GM04503 (cell line): ENCODE measurements at places on chromosomes 2 and 18.
A peak's percentile ranks its signal among the peaks of the same experiment; 100 is the strongest.

DNA sequence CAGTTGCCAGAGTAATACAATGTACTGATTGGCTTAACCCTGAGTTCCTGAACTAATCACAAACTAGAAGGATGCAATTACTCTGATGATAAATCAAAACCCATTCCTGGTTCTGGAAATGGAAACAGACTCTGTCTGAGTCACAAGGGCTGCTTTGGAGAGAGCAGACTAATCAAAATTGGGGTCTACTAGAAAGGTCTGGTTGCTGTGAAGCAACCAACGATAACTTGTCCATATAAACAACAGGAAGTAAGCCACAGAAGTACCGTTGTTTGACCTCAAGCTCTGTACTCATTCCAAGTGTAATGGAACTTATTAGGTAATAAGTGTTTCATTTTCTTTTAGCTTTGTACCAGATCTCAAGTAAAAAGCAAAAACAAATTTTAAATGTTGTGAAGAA lies 49.7 kb downstream of the RASGRP3 start:
- no peak for DNase-seq

GRCh38 chr2:151552287-151552686 lies 142.6 kb downstream of the RIF1 start:
- DNase-seq = no peak

- no peak for DNase-seq
Measured at GRCh38 chr2:168519534-168520308, 63.6 kb downstream of the CERS6 start.

DNA sequence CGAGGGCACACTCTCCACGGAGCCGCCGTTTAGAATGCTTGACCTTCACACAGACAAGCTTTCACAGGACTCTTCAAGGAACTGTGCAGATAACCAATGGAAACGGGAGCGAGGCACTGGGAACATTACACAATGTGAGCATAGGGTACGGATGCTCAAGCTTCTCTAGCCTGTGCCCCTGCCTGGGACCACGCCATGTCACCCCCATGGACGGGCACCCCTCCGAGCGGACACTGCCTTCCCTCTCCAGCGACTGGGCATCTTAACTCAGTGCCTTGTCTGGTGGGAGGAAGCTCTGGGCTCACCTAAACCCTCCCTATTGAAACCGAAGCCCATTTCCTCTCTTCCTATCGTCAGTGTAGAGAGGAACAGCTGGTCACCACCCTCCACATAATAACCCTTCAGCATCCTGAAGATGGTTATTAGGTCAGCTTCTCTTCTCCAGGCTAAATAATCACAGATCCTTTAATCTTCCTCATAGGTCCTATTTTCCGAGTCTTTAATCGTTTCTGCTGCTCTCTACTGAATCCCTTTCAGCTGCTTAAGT lies 626.7 kb downstream of the GALR1 start:
- DNase-seq = no peak

GRCh38 chr2:161836664-161837063 lies 212.4 kb downstream of the SLC4A10 start:
- no peak for DNase-seq

DNA sequence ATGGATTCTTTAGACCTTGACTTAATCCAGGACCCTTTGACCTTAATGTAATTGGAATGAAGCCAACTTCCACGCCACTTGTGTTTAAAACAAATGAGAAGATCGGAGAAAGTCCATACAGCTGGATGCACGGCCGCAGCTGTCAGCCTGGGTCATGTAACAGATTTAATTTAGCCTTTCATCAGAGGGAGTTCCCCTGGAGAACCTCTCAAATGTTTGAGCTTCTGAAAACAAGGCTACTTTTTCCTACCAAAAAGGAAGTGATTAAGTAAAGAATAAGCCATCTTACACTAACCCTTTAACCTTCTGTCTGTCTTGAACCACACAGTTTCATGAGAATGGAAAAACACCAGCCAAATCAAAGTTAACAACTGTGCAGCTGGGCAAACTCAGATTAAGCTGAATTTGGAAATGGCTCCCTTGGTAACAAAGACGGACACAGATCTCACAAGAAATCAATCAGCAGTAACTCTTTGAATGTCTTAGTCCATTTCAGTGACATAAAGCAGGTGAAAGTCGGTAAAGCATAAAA lies 103.6 kb downstream of the DOCK10 start:
- no peak for DNase-seq

GRCh38 chr2:16103614-16104314 lies 163.4 kb downstream of the MYCN start:
- no peak for DNase-seq

DNA sequence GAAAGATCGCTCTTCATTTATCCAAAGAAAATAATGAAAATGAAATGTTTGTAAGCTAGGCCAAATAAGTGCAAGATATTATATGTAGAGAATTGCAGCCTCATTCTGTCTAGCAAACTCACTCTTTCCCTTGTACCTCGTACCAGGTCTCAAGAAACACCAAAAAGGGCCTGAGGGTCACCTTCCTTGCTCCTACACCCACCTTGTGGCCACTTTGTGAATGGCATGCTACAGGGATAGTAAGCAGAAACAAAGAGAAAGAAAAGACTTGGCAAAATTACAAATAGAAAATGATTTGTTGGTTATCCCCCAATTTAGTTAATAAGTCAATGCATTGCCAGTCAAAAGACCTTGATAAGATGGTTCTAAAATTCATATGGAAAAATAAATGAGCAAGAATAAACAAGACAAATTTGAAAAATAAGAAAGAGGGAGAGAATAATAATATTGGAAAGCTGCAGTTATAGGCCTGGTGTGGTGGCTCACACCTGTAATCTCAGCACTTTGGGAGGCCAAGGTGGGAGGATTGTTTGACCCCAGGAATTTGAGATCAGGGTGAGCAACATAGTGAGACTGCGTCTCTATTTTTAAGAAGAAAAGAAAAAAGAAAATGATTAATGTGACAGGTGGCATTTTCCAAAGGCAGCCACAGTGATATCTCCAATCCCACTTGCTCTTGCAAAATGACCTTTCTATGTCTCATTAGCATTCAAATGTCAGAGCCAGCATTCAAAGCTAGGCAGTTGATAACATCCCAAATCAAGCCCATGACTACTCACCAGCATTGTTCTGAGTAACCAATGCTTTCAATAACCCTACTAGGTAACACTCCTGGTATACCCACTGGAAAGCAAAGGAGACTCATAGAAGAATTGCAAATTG lies 38.8 kb upstream of the BMP10 start:
- no peak for DNase-seq

DNA sequence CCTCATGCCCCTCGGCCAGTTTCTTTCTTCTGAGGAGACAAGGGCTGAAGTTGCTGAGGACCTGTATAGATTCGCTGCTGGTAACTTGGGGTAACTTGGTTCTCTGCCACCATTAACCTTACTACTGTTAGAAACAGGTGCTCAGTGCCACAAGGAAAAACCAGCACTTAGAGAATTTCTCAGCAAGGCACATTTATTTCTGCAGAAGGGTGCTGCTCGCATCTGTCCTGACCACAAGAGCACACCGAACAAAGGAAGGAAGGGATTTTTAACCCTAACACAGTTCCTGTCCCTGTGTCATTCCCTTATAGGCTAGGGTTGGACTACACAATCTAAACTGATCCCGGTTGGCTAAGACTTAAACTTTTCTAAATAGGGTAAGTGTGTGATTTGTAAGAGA lies 154.1 kb downstream of the SOCS6 start:
- DNase-seq = no peak

DNA sequence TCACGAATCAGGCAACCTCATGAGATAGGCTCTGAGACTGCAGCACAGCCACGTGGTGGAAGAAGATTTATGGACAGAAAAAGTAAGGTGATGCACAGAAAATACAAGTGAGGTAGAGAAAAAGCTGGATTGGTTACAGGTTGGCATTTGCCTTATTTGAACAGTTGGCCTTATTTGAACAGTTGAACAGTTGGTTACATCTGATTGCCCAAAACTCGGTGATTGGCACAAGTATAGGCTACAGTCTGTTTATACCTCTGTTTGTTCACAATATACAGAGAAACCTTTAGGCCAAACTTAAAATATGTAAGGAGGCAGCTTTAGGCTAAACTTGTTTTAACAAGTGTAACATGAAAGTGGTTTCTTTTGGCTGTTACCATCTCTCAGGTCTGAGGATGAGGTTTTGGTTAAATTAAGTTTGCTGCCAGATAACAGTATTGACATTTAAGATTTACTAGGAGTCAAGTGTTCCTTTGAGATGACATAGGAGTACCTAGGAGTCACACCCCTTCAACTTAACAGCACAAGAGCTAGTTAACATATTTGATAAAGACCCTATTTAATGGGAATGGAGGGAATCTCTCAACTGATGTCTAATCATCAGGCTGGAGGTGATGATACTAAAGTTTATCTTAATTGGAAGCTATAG lies 16.5 kb upstream of the GPR155 start:
- no peak for DNase-seq

DNA sequence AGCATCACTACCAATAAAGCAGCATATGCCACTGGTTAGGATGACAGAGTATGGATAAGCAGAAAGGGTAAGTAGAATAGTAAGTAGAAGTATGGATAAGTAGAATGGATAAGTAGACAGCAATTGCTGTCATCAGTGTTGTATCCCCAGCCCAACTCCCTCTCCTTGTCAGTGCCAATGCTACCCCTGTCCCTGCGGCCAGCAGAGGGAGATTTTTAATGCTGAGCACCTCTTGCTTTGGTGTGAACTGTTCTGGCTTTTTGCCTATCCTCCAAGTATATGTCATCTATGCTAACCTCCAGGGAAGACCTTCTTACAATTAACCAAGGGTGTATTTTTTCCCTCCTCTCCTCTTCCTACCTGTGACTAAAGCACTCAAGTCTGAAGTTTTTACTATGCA lies 136.7 kb upstream of the SPHKAP start:
- no peak for DNase-seq

DNA sequence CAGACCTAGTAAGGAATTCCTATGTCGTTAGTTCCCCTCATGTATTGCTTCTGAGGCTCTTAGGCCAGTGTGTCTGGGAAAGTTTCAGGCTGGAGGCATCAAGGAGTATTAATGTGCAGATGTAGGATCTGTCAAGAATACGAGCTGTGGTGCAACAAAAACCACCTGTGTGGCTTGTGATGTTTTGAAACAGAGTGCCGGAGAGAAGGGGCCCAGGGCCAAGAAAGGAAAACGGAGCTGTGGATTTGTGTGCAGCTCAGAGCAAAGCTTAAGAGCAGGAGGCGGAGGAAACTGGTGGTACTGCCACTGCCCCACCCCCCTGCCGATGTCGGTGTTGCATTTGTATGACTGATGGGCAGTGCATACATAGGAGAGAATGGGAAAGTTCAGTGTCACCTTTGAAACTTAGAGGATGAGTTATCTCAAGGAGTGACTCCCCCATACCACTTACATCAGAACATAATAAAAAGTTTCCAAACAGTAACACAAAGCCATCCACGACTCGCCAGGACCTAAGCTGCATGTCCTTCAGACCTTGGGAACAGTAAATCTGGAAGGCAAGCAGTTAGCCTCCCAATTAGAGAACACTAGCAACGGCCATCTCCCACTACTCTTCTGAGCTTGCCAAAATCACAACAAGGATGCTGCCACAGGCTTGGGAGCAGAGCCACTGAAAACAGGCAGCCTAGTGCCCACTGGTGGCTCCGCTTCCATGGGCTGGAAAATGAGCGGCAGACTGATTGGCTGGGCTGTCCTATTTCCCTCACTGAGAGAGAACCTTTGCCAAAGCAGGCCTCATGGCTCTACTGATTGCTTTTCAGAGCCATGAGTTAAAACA lies 152.7 kb upstream of the NT5C1B start:
- no peak for DNase-seq

- DNase-seq = no peak
Measured at GRCh38 chr2:10524341-10524740, 76.2 kb upstream of the ODC1 start.

DNA sequence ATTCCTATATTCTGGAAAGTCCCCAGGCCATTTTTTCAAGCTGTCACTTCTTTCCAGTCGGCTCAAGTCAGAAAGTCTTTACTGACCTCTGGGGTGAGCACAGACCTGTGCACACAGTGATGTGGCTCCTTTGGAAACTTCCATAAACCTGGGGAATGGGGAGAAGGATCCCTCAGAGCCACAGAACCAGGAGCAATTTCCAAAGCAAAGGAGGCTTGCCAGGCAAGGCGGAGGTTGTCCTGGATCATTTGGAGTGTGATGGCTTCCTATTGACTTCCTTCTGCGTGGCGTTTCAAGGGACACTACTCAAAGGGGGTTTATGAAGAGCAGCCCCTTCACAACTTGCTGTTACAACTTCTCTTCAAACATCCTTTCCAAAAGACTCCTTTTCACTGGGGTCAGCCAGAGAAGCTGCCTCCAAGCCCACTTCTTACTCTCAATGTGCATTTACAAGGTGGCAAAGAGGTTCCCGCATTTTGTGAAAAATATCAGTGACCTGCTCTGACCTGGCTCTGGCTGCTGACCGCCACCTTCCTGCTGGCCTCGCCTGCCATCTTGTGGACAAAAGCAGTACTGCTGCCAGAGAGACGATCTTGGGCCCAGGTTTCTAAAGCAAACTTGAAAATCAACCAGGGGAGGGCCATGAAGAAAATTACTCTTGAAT lies 18.2 kb upstream of the TMEM247 start:
- peak; percentile 11 for DNase-seq

DNA sequence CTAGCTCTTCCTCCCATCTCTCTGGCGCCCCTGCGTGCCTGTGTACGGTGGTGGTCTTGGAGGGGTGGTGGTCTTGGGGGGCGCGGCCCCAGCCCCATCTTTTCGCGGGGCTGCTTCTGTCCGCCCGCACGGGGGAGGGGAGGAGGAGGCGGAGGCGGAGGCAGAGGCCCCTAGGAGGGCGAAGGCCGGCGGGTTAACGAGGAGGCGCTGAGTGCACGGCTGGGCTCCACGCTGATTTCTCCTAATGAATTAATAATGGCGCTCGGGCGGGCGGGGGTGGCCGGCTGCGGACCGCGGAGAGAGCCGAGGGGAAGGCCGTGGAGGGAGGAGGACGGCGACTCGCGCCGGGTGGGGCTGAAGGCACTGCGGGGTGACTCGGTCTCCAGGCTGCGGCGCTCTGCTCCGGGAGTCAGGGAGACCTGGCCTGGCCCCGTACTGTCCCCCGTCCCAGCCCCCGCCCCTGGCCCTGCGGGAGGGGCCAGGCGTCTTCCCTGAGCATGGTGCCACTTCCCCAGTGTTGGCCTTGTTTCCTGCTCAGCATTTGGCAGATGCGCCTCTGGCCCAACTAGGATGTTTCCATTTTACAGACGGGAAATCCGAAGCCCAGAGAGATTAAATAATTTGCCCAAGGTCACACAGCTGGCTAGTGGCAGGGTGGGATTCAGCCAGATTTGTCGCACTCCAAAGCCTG lies 6.0 kb downstream of the GAREM2 start:
- no peak for DNase-seq

DNA sequence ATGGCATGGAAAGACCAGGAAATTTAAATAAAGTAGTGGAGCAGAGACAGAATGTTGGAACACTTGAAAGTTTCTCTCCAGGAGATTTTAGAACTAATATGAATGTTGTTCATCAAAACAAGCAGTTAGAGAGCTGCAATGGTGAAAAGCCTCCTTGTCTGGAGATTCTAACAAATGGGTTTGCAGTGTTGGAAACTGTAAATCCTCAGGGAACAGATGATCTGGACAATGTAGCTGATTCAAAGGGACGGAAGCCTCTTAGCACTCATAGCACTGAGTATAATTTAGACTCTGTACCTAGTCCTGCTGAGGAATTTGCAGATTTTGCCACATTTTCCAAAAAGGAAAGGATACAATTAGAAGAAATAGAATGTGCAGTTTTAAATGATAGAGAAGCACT lies 27.7 kb downstream of the AFTPH start:
- DNase-seq = no peak
